ENCODE measurements at places on chromosomes 2 and 18.
A peak's percentile ranks its signal among the peaks of the same experiment; 100 is the strongest.

- peak; percentile 39 for DNase-seq
Observed at GRCh38 chr2:232611559-232612218, 21.7 kb upstream of the EFHD1 start.

DNA sequence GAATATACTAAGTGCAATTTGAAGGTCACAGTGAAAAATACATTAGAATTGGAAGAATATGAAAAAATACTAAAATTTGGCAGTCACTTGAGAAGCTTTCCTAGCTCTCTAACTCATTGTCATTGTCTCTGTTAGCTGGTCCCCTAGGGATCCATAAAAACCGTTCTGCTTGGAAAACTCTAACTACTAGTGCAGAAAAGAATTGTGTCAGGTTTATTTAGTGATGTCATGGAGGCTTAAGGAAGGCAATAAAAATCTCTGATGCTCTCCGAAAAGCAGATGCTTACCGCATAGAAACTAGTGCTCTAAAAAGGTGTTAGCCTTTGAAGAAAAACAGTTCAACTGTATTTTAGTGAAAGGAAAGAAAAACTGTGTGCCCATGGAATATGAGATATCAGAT lies 150.1 kb upstream of the DLGAP1 start:
- DNase-seq = peak; percentile 85

DNA sequence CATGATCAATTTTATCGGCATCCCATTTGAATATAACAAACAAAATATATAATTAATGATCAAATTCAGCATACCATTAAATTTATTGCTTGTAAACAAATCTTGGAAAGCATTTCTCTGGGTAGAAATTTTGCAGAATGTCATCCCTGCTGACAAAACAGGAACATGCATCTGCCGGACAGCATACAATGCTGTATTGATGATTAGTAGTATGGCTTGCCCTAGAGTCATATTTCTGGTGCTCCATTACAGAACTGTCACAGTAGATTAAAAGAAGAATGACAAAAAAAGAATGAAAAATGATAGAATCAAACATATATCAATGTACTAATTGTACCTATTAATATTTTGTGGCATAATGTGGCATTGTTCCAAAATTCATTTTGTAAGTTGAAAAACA lies 98.0 kb downstream of the NXPH2 start:
- no peak for DNase-seq

GRCh38 chr18:11215216-11215615 lies 65.8 kb upstream of the PIEZO2 start:
- no peak for DNase-seq

- no peak for DNase-seq
Observed at GRCh38 chr2:121043827-121044222, 241.2 kb downstream of the TFCP2L1 start.

DNA sequence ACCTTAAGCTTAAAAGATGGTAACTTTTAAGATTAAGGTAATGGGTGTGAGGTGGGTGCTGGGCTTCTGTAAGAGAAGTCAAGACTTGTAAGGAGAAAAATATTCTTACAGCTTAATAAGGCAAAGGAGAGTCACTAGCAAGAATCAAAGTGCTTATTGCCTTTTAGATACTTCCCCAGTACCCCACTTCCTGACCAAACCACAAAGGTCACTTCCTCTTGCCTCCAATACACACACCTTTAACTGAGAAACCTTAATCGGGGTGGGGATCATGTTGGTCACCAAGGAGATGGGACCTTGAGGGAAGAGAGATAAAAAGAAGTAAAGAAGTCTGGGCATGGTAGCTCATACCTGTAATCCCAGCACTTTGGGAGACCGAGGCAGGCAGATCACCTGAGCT lies 10.6 kb upstream of the ATG16L1 start:
- no peak for DNase-seq

- DNase-seq = no peak
Observed at GRCh38 chr2:189599245-189599644, 18.7 kb upstream of the SLC40A1 start.

DNA sequence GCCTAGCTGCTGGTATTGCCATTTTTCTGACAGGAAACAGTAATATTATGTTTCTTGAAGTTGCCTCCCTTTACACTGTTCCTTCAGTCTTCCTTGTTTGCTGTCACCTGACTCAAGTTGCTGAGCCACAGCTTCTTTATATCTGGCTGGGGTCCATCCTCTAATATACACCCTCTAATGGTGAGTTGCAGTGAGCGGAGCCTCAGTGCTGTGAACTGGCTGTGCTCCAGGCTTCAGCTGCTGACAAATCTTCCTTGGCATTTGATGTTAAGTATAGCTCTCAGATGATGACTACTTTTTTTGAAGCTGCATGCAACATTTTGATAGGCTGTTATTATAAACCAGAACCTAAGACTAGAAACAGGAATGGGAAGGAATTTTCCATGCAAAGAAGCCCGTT lies 366.7 kb downstream of the NUP35 start:
- DNase-seq = peak; percentile 23

DNA sequence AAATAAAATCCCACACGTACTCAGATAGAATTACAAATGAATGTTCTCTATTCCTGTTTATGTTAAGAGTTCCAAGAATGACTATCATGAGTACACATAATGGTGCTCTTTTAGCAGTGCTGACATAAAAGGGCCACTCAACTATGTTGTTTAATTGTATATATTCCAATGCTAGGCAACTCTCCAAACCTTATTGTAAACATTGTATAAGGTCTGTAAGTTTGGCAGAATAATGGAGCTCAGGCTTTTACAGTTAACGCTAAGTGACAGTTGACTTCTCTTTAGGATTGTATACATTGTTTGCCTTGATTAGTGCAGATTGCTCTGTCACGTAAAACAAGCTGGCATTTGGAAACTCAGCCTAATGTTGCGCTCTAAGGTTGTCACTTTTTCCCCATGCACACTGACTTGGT lies 20.8 kb downstream of the RBMS1 start:
- no peak for DNase-seq

DNA sequence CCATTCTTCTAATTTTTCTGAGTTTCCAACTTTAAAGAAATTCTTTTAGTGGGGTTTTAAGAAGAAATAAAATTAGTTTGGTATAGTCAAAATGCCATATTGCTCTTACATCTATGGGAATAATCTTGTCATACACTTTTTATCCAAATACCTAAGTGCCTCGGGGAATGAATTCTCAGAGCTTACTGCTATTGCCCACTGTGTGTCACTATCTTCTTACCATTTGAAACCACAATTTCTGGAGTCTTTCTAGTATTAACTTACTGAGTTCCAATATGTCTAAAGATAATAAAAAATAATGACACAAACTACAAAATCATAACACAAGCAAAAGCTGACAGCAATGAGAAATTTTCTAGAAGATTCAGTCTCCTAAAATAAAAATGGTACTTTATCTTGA lies 23.7 kb upstream of the DNAH6 start:
- DNase-seq = no peak

GRCh38 chr18:12768625-12769024 lies 65.8 kb downstream of the PSMG2 start:
- no peak for DNase-seq

GRCh38 chr18:32391126-32391525 lies 79.6 kb downstream of the GAREM1 start:
- no peak for DNase-seq

GRCh38 chr2:79750321-79750720 lies 237.5 kb downstream of the CTNNA2 start:
- DNase-seq = no peak

GRCh38 chr2:236161082-236161462 lies 7.1 kb downstream of the GBX2 start:
- DNase-seq = peak; percentile 14

DNA sequence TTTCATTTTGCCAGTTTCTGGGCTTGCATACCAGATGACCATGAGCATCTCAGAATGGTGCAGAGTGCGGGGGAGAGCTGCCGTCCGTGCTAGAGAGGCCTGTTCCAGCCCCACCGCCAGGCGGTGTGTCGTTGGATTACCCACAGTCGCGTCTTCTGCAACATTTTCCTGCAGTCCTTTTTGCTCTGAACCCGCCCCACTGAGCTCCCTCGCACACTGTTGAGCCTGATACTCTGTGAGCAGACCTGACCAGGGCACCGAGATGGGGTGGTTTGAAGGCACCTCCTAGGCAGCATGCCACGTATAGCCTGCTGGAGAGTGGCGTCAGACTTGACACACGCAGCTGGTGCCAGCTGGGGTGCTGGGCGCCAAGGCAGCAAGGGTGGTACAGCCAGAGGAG lies 18.1 kb downstream of the PPP1R7 start:
- DNase-seq = no peak

Data from NCI-H2171 treated with DMSO at 0.1 percent for 48 hours (cell line).